ENCODE measurements at places on chromosomes 11 and 22.

GRCh38 chr11:114163830-114164401, 104.4 kb downstream of the ZBTB16 start:
- DNase-seq, result no peak

DNA sequence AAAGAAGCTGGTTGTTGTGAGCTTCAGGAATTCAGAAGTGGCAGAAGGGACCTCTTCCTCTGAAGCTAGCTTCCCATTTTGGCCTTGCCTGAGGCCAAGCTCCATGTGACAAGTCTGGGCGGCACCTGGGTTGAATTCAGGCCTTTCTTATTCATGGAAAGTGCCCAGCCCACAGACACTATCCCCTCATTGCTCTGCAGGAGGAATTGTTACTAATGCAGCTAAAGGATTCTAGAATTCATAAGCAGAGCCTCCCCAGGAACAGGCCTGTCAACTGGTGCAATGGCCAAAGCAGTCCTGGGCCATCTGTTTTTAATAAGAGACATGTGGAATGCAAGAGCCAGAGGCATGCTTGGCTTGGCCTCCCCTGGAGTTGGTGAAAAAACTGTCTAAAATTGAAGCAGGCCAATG, 71.4 kb downstream of the SLC1A2 start:
- DNase-seq, result no peak

DNA sequence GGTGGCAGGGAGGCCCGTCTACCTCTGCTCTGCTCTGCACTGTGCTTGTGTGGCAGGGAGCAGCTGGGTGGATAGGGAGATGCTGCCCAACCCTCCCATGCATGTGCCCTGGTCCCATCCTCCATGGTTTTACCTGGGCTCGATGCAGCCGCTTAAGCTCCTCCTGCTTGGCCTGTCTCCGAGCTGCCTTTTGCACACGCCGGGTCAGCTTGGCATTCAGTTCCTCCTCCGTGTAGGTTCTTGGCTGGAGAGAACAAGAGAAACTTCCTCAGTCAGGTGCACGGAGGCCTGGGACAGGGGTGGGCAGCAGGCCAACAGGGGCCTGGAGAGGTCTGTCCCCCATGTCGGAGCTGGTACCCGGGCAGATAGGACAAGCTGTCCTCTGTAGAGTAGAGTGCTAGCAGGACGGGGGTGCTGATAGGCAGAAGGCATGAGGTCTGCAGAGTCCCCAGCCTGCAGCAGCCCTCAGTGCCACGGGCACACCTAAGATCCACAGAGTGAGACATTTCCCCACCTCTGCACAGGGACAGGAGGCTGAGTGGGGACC, 36.4 kb upstream of the BID start:
- DNase-seq, result no peak

DNA sequence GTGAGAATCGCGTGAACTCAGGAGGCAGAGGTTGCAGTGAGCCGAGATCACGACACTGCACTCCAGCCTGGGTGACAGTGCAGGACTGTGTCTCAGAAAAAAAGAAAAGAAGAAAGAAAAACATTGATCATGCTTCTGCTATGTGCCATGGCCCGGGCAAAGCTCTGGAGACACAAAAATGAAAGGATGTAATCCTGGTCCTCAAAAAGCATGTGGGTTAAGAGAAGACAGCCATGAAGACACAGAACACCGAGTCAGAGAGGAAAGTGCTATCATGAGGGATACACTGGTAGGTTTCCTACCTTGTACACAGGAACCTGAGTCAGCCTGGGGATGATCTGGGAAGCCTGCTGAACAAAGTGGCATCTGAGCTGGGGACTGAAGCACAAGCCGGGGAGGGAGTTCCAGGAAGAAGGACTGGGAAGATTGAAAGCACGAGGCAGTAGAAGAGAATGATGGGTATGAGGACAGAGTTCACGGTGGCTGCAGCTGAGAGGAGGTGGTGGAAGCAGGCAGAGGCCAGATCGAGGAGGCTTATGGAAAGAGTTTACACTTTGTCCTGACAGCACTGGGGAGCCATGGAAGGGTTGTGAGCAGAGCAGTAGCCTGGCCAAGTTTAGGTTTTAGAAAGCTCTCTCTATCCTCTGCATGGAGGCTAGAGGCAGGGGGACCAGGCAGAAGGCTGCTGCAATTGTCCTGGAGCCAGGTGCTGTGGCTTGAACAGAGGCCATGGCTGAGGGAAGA, 9.9 kb upstream of the MAFF start:
- no peak for DNase-seq

DNA sequence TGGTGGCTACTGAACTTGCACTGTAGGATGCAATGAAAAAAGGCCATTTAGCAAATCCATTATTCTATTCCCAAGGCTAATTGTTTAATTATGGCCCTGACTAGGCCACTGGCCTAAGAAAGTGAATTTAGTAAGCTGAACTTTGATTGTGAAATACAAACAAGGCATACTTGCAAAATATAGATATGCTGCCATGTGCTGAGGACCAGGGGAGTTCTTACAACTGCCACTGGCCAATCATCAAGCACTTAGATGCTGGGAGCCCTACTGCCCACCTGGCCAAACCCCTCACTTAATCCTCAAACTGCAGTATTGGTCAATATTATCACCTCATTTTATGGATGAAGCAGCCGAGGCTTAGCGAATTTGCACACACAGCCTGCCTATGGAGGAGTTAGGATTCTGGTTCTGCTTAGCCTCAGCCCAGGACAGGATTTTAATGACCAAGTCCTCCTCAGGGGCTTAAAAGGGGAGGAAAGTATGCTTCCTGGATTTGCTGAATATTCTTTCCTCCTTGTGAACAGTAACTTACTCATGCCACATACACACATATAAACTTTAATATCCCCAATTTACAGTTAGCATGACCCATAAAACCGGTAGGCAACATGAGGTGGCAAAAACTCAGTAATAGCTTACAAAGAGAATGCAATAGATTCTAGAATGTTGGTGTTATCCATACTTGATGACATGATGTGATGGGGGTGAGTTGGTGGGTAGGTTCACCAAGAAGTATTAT, 39.3 kb downstream of the CD44 start:
- DNase-seq, result no peak

DNA sequence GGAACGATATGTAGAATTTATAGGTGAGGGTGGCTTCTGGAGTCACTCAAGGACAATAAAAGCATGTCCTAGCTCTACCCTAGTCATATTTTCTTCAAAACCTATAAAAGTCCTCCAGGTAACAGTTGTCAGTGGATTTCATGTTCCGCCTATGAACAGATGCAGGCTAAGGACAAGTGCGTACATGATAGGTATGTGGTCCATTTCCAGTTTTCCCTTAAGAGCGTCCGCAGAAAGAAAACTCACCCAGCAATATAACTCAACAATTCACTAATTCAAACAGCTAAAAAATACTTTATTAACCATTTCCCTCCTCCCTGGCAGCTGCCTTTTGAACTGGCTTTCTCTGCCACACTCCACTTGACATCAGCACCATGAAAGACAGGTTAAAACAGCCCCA, 50.2 kb upstream of the CCDC34 start:
- DNase-seq, result no peak

DNA sequence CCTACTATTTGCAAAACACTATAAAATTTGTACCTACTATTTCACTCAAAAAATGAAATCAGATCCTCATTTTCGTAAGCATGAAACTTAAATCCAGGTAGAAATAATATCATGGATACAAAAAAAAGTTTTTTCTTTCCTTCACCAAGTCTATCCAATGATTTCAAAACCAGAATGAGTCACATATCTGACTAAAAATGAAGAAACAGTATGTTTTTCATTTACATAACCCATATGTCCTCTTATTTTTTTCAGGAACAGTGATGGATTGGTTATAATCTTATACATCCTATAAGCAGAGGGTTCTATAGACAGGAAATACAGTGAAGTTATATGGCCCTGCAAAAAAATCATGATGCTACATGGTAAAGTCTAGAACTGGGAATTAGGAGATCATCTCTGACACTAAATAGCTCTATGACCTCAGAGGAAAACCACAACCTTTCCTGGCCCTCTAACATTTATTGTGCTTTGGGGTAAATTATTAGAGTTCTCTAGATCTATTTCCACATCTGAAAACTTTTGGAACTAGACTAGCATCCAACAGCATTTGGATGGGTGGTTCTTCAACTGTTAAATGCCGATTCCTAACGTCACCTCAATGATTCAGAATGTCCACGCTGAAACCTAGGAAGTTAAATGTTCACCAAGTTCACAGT, 10.9 kb downstream of the MTMR2 start:
- DNase-seq, result no peak

DNA sequence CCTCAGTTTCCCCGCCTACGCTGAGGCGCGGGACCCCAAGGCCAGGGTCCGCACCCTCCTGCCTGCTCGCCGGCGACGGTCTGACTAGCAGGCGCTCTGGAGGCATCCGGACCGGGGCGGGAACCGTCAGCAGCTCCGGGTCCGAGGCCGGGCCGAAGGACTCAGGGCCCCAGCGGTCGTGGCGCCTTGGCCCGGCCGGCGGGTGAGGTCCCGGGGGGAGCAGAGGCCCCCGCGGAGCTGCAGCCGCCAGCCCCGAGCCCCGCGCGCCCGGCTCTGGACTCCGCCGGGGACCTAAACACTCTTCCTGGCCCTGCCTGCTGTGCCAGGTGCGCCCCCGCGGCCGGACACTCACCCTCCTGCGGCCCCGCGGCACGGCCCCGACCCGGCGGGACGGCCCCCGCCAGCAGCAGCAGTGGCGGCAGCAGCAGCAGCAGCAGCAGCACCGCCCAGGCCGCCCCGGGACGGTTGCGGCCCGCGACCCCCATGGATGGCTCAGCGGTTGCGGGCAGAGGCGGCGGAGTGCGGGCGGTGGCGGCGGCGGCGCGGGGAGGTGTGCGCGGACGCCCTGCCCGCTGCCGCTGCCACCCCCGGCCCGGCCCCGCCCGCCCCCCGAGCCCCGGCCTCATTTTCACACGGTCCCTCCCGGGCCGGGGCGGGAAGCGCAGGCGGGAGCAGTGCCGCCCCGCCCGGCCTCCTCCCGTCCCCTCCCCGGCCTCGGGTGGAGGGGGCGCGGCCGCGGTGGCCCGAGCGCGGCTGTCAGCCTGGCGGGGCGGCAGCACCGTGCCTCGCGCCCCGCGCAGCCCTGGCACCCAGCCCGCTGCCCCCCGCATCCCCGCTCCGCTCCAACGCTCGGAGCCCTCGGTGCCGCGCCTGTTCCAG, at the start of gene SCUBE2:
SCUBE2 (minus strand) TSS at position 556 of the 879 bp plus-strand sequence; CDS start at position 485, 71 bp downstream.
- DNase-seq, result no peak

DNA sequence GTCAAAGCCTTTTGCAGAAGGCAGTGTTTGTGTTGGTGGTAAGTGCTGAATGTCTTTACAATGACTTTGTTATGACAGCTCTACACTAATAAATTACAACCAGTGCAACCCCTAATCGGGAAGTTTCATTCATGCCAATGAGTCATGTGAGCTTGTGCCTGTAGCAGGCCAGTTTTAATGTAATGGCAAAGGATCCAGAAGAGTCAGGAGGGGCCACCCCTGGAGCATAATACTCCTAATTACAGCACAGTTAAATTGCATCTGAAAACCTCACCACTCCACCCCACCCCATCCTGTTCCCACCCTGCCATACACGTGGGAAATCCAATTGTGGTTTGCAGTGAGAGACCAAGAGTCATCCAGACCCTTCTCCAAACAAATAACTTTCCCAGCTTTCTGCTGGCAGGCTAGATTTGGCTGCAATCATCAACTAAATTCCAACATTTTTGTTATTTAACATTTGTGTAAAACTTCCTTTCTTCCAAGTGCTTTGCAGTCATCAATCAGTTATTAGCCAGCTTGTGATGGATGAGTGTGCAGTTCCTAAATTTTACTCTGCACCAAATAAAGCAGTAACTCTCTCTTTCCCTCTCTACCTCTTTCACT, 277.3 kb upstream of the FAT3 start:
- no peak for DNase-seq

All from NCI-H460 (cell line).